Stimulated activated CD8-positive, alpha-beta memory T cell treated with anti-CD3 and anti-CD28 coated beads, Interleukin-12 subunit alpha, Interleukin-12 subunit beta, amount 100 ng/mL, for 4 hours (primary cell): ENCODE measurements at places on chromosomes 1 and 21.

DNA sequence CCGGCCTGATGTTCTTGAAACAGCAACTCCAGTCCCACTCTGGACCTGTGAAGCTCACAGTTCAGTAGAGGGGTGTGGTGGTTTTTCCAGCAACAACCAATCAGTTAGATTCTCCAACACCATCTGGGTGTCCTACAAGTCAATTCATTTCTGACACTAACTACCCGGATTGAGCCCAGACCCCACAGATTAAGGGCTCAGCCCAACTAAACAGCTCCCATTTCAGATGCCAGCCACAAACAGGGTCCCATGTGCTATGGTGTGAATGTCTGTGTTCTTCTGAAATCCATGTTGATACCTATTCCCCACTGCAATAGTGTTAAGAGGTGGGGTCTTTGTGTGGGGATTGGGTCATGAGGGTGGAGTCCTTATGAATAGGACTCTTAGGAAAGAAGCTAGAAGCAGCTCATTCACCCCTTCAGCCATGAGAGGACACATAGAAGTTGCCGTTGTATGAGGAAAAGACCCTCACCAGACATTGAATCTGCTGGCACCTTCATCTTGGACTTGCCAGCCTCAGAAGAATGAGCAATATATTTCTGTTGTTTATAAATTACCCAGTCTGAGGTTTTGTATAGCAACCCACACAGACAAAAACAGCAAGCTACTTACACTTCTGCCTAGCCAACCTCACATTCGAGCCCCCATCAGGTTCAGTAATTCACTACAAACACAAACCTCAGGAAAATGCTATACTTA is 53.6 kb downstream of the IRF2BP2 start:
- no peak for DNase-seq

- no peak for DNase-seq
Observed at GRCh38 chr1:220879076-220879508, at the start of gene HLX. Gene HLX (plus strand): TSS chr1:220879443. CDS start chr1:220879858, 415 bp downstream.

GRCh38 chr1:232704694-232705680 is 75.1 kb upstream of the SIPA1L2 start:
- DNase-seq, result no peak

DNA sequence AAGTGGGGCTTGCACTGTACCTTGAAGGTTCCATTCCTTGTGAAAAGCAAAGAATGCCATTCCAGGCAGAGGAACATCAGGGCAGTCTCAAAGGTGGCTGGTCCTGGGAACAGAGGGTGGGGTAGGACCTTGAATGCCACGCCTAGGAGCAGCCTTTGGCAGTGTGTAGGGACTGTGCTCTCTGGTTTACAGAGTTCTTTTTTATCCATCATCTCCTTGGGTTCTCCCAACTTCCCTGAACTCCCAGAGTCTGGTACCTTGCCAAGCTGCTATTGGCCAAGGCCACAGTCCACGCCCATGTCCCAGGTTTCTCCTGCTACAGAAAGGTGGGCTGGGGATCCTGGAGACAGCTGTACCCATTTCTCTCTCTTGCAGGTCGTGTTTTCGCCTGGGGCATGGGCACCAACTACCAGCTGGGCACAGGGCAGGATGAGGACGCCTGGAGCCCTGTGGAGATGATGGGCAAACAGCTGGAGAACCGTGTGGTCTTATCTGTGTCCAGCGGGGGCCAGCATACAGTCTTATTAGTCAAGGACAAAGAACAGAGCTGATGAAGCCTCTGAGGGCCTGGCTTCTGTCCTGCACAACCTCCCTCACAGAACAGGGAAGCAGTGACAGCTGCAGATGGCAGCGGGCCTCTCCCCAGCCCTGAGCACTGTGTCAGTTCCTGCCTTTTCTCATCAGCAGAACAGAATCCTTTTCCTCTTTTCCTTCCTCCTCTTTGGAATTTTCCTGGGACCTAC is 15.3 kb upstream of the TRNAU1AP start:
- DNase-seq, result no peak

DNA sequence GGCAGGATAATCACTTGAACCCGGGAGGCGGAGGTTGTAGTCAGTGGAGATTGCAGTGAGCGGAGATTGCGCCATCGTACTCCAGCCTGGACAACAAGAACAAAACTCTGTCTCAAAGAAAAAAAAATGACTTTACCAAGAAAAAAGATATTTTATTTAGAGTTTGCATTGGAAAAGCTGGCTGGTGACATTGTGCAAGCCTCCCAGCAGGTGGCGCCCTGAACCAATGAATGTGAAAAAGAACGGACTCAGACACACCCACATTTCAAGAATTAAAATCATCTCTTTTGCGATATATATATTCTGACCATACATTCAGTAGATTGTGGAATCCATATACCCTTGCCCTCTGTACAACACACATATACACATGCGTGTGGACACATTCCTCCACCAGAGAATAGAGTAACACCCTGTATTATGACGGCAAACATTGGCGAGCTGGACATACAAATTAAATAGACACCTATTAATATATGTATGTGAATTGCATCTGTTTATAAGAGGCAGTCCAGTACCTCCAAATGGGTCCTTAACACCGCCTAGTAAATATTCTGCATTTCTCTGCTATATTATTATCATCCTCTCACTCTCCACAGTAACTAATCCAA is 39.0 kb upstream of the CADM3 start:
- peak; percentile 27 for DNase-seq

- DNase-seq, result peak; percentile 6
Observed at GRCh38 chr1:228735871-228736586, 750 bp downstream of the RHOU start.

- DNase-seq, result no peak
Observed at GRCh38 chr21:45393021-45393420, 11.9 kb upstream of the COL18A1 start.

- no peak for DNase-seq
Observed at GRCh38 chr1:90712915-90713730, 4.0 kb downstream of the BARHL2 start.

GRCh38 chr1:182968151-182968741 is 15.3 kb upstream of the SHCBP1L start:
- DNase-seq, result no peak

- no peak for DNase-seq
Observed at GRCh38 chr1:236002572-236002971, 62.3 kb downstream of the NID1 start.

DNA sequence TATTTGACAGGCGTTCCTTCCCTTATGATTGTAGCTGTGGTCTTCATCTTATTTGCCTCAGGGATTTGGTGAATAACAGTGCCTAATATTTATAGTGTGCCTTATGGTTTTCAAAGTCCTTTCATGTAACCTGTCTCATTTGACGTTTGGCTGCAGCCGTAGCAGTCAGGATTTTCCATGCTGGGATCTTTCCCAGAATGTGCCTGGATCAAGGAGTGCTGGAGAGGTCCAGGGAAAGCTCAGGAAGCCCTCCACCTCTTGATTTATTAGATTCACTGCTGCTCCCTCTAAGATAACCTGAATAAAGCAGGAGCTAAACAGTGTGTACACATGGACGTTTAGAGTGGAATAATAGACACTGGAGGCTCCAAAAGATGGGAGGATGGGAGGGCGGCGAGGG is 5.2 kb downstream of the C1orf21 start:
- DNase-seq, result no peak

- DNase-seq, result no peak
Observed at GRCh38 chr1:226965581-226966440, 25.7 kb downstream of the COQ8A start.

GRCh38 chr21:33640697-33641351 is 717 bp downstream of the CRYZL1 start:
- DNase-seq, result no peak

GRCh38 chr1:201721082-201722049 is 107.6 kb upstream of the IPO9 start:
- no peak for DNase-seq

- DNase-seq, result no peak
Observed at GRCh38 chr1:226990133-226990716, 50.1 kb downstream of the COQ8A start.
